Effector memory CD8-positive, alpha-beta T cell (primary cell): ENCODE measurements at places on chromosomes 3 and 15.

DNA sequence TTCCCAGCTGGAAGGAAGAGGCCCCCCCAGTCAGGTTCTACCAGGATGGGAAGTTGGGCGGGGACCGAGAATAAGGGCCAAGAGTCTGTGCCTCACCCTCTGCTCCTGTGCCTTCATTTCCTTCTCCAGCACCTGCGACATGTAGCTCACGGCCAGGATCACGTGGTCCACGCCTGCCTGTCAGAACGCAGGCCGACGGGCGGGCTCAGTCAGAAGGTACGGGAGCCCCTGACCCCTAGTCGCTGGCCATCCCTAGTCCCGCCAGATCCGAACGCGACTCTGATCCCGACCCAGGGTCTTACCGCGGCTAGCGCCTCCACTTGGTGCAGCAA is 489 bp downstream of the GMPPB start:
- DNase-seq = peak; percentile 37

- no peak for DNase-seq
Measured at GRCh38 chr3:134563601-134564000, 77.7 kb downstream of the CEP63 start.

DNA sequence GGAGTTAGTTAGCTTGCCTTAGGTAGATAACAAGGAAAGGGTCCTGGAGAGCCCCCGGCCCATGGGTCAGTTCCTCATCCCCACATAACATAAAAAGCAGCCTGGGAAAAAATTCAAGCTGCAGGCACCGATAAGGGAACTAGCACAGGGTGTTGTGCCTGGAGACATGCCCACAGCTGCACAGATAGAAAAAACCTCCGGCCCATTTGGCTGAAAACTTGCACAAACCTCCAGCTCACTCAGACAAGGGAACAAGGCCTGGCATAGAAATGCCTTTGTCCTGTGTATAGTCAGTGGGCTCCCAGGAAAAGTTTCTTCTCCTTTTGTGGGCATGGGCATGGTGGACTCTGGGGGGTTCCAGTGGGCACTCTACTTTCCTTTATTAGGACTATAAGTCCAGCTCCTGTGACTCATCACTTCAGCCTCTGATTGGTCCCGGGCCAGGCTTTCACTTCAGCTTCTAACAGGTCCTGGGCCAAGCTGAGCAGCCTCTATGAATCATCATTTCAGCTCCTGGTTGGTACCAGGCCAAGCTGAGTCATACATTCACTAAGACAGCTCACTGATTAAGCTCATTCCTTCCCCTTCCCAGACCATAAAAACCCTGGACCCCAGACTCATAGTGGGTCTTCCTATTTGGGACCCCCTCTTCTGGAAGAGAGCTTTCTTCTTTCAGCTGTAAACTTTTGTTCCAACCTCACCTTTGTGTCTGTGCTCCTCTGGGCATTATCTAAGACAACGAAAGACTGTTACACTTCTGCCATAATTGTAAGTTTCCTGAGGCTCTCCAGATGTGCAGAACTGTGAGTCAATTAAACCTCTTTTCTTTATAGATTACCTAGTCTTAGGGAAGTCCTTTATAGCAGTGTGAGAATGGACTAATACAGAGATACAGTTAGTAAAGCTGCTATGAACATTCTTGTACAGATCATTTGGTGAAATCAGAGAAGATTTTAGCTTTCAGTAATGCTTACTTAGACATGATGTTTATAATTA is 348.0 kb upstream of the DPPA4 start:
- DNase-seq = no peak

- no peak for DNase-seq
Measured at GRCh38 chr3:61664105-61664482, 102.7 kb downstream of the PTPRG start.

DNA sequence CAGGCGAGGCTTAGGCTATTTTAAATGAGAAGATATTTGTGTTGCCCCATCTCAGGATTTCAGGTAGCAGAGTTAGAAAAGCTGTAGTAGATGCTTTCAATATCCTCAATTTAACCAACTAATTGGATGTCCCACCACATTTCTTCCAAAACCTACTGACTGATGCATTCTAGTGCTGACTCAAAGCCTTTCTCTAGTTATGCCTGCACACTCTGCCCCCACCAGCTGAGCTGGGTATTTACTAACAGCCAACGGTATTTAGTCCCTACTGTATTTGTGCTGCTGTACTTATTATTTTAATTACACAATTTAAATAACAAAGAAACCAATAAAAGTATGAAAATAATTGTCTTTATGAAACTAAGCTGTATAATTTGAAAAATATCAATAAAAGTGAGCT is 139.5 kb downstream of the OSBPL10 start:
- DNase-seq = no peak

DNA sequence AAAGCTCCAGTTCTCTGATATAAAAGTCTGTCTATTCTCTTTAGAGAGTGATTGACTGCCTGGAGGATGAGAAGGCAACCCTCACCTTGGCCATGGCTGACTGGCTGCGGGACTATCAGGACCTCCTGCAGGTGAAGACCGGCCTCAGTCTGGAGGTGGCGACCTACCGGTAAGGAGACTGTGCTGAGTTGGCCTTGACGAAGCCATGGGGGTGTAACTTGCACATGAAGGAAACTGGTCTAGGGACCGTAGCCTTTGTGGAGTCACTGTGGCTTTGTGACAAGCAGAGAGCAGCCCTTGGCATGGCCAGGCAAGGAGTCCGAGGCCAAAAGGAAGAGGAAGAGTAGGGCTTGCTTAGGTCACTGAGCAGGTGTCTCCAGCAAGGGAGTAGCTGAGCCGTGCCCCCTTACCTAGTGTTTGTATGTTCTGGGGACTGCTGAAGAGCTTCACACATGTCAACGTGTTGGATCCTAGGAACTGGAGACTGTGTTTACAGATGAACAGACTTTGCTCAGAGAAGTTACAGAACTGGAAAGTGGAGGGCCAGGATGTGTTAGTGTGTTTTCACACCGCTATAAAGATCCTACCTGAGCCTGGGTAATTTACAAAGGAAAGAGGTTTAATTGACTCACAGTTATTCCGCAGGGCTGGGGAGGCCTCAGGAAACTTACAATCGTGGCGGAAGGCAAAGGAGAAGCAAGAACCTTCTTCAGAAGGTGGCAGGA is 8.8 kb downstream of the SYNM start:
- DNase-seq = no peak

DNA sequence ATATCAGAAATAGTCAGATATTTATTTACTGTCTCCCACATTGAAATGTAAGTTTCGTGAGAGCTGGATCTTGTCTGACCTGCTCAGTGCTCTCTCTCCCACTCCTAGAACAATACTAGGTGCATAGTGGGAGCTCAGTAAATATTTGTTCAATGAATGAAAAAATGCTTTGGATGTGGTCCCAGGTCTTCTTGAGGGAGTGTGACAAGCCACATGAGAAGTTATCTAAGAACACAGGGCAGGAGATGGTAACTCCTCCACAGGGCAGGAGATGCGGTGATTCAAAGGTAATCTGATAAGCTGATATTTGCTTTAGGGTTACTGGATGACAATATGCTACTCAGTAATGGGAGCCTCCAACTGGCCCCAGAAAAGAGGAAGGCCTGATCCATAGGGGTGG is 25.8 kb upstream of the PLA2G4E start:
- DNase-seq = no peak

GRCh38 chr15:75723847-75724660 is 11.4 kb upstream of the CSPG4 start:
- no peak for DNase-seq

DNA sequence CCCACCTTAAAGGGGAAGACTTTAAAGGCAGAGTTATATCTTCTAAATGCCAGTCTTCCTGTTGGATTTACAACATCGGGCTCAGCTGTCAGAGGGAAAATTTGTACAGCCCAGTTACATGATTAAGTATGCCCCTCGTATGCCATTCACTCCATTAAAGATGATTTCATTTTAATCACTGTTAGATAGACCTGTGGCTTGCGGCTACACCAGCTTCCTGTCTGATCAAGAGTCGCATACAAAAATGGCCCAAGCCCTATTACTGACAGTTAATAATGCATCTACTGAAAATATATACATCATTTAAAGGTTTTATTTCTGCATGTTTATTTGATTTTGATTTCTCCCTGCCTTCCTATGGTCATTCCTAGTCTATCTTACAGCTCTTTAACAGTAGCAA is 7.1 kb downstream of the EIF4E3 start:
- no peak for DNase-seq

DNA sequence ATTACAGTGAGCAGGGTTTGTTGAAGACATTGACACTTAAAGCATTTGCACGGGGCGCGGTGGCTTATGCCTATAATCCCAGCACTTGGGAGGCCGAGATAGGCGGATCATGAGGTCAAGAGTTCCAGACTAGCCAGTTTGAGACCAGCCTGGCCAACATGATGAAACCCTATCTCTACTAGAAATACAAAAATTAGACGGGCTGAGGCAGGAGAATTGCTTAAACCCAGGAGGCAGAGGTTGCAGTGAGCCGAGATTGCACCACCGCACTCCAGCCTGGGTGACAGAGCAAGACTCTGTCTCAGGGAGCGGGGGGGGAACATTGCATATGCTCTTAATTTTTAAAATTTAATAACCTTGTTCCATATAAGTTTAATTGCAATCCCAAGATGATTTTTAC is 11.9 kb downstream of the STT3B start:
- DNase-seq = no peak

- no peak for DNase-seq
Measured at GRCh38 chr3:101531473-101532086, 18.6 kb upstream of the SENP7 start.

DNA sequence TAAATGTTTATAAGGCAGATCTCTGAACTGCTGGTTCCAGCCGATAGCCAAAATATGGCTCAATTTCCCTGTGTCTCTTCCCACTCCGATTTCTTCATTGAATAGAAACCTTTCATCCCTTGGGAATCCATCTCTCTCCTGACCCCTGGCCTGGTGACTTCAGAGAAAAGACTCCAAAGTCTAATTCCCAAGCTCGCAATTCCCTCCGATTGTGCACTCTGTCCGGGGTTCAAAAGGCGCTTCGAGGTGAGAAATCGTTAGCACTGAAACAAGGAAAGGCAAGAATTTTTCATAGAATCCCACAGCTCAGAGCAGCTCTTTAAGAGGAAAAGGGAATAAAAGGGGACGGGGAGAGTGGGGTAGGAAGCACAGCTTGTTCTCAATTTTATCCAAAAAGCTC is 18.4 kb upstream of the RAD18 start:
- DNase-seq = no peak

- no peak for DNase-seq
Measured at GRCh38 chr15:98547741-98548138, 100.6 kb upstream of the IGF1R start.

- DNase-seq = no peak
Measured at GRCh38 chr15:42143866-42144625, 12.4 kb downstream of the PLA2G4F start.

GRCh38 chr3:121757087-121757811 is 7.7 kb upstream of the GOLGB1 start:
- no peak for DNase-seq

DNA sequence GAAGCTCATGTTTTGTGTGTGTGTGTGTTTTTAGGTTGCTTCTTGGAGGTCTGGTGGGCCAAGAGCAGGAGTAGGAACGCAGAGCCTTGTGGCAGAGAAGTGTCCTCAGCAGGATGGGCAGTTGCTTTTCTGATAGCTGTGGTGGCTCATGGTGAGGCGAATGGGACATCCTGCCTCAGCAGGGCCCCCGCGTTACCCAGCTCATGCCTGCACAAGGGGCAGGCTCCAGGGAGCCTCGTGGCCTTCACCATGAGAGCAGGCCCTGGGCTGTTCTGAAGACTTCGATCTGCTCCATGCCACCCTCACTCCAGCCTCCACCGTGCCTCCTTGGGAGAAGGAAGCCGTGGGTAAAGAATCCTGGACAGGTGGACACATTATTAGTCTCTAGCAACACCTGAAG is 33.4 kb upstream of the CTXND1 start:
- no peak for DNase-seq

- no peak for DNase-seq
Measured at GRCh38 chr3:147405231-147406027, 914 bp downstream of the ZIC4 start.

DNA sequence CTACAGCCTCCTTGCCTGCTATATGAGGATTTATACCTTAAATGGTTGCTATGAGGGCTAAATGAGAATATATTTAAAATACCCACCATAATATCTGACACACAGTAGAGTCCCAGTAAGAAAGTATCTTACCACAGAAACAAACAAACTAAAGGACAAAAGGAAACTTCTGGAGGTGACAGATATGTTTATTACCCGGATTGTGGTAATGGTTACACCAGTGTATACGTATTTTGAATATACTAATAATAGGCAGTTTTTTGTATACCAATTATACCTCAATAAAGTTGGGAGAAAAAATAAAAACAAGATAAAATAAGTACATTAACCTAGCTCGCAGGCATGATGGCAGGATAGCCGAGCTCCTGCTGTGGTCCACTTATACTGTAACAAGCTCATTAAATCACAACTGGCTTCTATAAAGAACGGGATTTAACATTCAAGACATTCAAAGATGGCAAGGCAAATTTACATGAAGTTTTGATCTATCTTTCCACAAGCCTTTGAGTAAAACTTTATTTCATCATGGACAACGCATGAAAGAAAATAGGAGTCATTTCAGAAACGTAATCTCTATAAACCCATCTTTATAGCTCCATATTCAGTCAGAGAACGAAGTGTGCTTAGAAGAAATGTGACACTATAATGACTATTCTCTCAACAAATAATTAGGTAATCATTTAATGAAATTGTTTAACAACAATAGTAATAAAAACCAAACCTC is 1.5 kb downstream of the RPN1 start:
- no peak for DNase-seq

GRCh38 chr3:60055765-60056164 is 1005.9 kb upstream of the CFAP20DC start:
- no peak for DNase-seq

GRCh38 chr3:170809007-170809974 is 60.7 kb downstream of the RPL22L1 start:
- no peak for DNase-seq

DNA sequence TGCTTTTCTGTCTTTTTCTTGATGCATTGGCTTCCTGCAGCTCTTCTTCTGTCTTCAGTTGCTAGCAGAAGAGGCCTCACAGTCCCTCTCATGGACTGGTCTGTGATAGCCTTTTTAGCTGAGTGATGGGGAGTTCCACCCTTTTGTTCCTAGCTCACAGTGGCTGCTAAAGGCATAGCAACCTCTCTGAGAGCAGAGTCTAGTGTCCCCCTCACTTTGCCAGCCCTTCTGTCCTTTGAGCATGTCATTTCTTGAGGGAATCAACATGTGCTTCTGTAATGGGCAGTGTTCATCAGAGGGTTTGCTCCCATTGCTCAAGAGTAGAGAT is 44.4 kb downstream of the GAP43 start:
- DNase-seq = no peak

DNA sequence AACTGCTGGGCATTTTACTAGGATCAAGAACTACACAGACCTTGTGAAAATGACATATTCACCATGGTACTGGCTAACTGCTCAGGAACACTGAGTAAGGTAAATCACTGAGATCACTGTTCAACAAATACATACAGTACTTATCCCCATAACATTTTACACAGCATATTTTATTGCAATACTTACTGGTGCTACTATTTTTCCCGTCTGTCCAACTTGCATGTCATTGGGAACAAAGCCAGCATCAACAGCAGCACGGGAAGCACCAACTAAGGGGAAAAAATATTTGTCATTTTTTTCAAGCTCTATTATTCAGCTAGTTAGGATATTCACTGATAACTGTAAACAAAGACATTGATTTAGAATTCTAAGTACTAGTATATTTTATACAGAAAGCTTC is 37.0 kb downstream of the ETFA start:
- no peak for DNase-seq
